Kidney capillary endothelial cell (primary cell): ENCODE measurements at places on chromosomes 2 and 18.

GRCh38 chr2:172280571-172281361 lies 146.6 kb upstream of the ITGA6 start:
- DNase-seq = no peak

DNA sequence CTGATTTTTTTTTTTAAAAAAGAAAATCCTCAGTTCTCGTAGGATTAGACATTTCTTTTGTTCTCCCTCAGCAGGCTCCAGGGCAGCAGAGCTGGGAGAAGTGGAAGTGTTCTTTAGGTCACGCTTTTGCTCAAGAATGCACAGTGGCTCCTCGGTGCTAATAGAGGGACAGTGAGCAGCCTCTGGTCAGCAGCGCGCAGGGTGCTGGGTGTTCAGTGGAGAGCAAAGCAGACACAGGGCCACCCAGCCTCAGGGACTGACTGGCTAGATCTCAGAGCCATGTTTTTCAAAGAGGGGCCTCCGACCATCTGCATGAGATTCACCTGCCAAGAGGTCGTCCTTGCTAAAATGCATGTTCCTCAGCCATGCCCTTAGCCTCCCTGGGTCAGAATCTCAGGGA lies 218.8 kb downstream of the HAUS1 start:
- no peak for DNase-seq

DNA sequence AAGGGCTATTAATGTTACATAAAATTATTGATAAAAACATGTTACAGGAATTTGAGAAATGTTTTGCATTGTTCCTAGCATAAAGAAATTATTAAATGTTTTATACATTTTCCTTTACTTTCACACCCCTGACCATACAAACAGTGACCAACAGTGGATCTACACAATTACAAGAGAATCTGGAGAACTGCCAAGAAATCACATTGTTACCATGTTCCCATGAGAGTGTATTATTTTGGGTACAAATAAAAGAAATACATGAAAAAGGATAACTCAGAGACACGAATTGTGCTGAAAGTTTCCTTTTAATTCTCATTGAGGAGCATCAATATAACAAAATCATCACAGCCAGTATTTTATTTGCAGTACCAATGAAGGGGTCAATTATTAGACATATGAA lies 150.1 kb downstream of the WDPCP start:
- no peak for DNase-seq

GRCh38 chr18:58268849-58269248 lies 224.8 kb downstream of the NEDD4L start:
- DNase-seq = no peak

DNA sequence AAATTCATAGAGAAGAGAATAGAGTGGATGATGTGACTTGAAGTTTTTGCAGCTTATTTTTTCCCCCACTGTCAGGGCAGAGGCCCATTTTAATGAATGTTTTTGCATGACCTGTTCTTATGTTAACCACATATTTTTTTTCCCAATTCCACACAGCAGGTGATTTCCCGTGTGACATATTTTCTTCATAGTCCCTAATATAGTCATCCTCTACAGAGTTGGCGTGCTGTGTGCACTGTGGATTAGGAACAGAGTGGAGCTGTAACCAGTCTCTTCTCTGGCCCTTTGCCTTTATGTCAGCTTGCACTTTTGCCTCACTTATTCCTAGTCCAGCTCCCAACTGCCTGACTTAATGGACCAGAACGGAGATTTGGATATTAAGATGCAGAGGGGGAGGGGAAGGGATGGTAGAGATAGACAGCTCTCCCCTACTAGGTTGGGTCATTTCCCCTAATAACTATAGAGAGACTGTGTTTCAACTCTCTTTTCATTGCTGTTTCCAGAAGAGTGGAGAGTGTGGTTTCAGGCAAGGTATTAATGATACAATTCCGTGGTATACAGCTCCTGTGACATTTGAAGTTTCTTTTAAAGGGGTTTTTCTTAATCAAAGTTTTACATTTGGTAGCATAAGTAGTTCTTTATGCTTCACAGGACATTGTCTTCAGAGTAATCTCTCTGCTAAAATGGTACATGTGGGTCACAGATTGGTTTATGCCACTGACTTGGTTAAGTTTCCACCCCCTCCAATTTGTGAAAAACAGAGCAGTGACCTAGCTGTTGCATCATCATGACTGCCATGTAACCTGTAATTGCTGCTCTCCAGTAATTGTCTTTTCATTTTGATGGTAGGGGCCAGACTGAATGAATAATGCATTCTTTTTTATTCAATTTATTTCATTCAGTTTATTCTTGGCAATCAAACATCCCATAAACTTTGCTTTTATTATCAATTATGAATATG lies 161.3 kb downstream of the HAUS1 start:
- no peak for DNase-seq

DNA sequence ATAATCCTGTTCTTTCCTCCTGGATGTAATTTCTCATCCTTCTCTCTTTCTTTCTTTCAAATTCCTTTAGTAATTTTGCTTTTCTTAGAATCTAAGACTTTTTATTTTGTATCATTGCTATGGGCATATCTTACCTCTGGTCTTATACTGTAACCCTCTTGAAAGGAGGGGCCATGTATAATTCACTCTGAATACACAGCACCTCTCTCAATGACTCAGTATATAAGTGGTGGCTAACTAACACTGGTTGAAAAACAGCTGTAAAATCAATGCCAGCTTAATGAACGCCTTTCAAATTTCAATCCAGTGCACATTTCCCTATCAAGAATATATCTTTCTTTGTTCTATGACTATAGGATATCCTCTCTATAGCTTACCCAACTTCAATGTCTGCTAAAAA lies 53.7 kb downstream of the CWC22 start:
- DNase-seq = no peak

DNA sequence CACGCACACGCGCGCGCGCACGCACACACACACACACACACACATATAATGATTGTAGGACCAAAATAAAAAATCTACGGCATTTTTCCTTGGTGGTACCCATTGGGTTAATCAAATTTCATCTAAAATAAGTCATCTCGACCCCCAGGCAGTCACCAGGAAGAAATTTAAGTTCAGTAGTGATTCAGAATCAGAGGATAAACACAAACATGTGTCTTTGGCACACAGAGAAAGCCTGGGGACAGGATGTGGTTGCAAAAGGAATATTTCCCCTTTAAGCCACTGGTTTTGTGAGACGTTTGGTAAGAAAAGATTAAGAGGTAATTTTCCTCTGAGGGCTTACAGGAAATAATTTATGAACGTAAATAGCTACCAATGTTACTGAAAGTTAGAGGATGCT lies 171.6 kb upstream of the PIEZO2 start:
- no peak for DNase-seq

DNA sequence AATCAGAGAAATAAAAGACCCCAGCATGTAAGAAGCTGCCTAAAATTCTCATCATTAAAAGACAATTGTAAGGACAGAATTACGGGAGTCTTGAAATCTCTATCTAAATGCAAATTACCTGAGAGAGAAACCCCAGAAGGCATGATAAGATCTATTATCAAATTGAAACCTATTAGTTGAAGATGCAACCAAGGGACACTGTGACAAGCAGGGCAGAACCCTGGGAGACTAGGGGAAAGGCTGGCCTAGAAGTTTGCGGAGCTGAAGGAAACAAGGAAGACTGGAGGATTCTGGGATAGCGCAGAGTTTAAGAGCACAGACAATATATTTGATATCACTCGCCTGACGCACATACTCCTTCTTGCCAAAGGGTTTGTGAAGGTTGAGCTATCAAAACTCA lies 319.5 kb upstream of the CHAC2 start:
- DNase-seq = no peak

DNA sequence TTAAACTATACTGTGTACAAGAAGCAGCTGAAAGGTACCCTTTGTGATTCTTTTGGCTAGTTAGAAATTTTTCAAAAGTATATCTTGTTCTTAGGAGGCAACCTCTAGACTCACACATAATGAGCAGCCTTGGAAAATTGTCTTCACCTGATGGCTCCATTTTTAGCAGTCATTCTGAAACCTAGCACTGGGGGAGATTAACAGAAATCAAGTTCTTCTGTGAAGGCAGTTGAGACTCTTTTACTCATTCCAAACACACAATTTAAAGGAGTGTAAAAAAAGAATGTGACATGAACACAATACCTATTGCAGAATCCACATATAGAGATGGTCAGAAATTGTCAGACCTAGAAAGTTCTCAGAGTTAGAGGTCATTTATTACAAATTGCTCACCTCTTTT lies 197.7 kb downstream of the UBE2E3 start:
- DNase-seq = no peak

- no peak for DNase-seq
These were observed 125.6 kb upstream of the CELF4 start for GRCh38 chr18:37691162-37691561.

DNA sequence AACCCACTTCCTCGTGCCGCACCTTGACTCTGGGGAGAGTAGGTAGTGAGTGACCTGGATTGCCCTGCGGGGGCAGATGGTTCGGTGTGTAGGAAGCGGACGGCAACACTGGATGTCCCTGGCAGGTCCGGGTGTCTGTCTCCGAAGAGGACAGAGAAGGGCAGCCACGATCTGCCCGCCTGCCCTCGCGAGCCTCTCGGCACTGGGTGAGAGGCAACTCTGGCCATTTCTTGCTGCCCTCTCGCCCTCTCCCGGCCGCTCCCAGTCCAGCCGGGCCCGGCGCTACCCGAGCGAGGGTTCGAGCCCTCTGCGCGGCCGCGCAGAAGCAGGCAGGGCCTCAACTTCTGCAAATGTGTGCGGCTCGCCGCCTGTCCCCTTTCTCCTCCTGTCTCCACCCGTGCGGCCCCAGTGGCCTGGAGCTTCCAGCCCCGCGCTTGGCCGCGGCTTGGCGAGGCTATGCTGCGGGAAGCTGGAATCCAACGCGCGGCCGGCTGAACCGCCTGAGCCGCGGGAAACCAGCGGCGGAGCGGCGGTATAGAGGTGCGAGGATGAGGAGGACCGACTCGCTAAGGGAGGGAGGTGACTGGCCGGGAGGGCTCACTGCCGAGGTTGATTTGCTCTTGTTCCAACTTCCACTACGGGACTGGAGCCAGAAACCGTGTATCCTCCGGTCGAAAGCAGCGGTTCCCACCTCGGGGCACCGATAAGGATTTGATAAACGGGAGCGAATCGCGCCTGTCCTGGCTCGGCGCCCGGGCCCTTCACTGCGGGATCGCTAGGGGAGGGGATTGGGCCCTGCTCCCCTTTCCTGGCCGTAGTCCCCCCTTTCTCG lies 1.5 kb downstream of the EPAS1 start:
- DNase-seq = peak; percentile 58

- no peak for DNase-seq
These were observed 36.0 kb downstream of the ATIC start for GRCh38 chr2:215347878-215348277.

DNA sequence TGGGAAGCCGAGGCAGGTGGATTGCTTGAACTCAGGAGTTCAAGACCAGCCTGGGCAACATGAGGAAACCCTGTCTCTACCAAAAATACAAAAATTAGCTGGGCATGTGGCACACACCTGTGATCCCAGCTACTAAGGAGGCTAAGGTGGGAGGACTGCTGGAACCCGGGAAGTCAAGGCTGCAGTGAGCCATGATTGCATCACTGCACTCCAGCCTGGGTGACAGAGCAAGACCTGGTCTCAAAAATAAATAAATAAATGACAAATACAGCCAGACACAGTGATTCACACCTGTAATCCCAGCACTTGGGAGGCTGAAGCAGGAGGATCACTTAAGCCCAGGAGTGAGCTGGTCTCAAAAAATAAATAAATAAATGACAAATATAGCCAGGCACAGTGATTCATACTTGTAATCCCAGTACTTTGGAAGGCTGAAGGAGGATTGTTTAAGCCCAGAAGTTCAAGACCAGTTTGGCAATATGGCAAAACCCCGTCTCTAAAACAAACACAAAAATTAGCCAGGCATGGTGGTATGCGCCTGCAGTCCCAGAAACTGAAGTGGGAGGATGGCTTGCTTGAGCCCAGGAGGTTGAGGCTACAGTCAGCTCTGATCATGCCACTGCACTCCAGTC lies 6.2 kb downstream of the KANSL3 start:
- DNase-seq = no peak

- no peak for DNase-seq
These were observed 62.6 kb upstream of the CTLA4 start for GRCh38 chr2:203804764-203805485.

DNA sequence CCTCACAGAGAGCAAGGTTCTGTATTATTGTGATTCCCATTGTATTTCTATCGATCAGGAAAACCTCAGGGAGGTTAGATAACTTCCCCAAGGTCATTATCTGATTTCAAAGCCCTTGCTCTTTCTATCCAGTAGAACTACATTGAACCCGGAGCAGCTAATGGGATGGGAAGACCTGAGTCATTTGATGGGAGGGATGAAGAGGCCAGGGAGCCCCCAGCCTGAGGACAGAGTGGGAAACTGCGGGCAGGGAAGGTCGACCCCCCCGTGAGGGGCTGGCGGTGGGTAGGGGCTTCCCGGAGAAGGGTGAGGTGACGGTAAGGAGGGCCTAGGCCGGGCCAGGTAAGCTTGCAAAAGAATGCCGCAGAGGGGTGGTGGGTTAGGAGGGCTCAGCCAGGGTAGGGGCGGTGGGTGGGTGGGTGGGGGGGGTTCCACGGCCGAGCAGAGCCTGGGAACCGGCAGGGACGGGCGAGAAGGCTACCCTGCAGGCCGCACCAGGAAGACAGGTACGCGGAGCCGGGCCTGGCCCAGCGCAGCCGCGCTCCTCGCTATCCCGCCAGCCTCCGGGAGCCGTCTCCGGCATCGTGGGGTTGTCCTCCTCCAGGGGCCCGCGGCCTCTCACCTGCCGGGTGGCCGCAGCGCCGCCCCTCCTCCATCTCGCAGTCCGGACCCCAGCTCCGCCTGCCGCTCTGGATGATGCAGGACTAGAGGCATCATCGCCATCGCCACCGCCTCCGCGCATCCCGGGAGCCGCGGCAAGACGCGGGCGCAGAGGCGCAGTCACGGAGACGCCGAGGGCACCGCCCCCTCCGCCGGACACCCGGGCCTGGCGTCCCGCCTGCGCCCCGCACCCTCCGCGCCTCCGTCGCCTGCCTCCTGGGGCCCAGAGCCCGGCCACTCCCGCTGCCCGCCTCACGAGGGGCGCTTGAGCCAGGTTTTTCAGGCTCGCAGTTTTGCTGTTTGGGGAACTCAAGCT lies at the start of gene GPR75:
TSS of gene GPR75 (minus strand) at position 762 of the 976 bp plus-strand sequence. CDS start 5,211 bp downstream, outside the sequence.
- no peak for DNase-seq

- no peak for DNase-seq
These were observed 156.4 kb downstream of the AQP4 start for GRCh38 chr18:26708806-26709716.

- no peak for DNase-seq
These were observed 18.7 kb upstream of the MAP4K3 start for GRCh38 chr2:39455826-39456225.

GRCh38 chr2:8472545-8473323 lies 209.1 kb upstream of the ID2 start:
- DNase-seq = no peak

DNA sequence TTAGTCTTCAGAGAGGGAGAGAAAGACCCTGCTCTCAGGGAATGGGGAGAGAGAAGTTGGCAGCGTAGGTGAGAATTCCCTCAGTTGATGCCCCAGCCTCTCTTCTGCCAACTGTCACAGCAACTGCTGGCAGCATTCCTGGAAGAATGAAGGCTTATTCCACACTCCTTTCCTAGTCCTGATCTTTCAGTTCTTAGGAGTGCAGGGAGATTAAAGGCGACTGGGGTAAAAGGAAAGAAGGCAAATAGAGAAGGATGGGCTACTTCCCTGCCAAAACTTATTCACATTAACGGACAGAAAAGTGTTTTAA lies 65.9 kb upstream of the ACAA2 start:
- no peak for DNase-seq

- no peak for DNase-seq
These were observed 152.3 kb downstream of the PAX3 start for GRCh38 chr2:222146488-222146887.
